Suppressor macrophage treated with lipopolysaccharide for 4 hours (primary cell): ENCODE measurements at places on chromosomes 6 and 20.
A peak's percentile ranks its signal among the peaks of the same experiment; 100 is the strongest.

- DNase-seq: peak; percentile 41
Observed at GRCh38 chr20:10673176-10673841, 490 bp downstream of the JAG1 start.

- no peak for DNase-seq
Observed at GRCh38 chr6:57147401-57147800, 24.7 kb upstream of the BAG2 start.

DNA sequence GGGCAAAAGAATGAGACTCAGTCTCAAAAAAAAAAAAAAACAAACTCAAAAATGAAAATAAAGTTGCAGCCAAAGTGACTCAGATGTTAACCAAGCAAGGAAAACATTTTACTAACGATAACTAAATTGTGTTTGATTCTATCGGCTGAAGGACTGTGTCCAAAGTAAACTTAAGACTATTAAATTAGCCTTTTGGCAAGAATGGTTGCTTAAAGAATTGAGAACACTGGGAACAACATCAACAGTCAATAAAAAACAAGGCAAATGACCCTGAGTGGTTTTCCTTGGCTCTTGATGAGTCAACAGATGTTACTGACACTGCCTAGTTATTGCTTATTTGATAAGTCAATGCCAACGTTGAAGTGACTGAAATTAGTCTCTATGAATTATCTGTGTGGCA is 36.7 kb downstream of the POU3F2 start:
- no peak for DNase-seq

DNA sequence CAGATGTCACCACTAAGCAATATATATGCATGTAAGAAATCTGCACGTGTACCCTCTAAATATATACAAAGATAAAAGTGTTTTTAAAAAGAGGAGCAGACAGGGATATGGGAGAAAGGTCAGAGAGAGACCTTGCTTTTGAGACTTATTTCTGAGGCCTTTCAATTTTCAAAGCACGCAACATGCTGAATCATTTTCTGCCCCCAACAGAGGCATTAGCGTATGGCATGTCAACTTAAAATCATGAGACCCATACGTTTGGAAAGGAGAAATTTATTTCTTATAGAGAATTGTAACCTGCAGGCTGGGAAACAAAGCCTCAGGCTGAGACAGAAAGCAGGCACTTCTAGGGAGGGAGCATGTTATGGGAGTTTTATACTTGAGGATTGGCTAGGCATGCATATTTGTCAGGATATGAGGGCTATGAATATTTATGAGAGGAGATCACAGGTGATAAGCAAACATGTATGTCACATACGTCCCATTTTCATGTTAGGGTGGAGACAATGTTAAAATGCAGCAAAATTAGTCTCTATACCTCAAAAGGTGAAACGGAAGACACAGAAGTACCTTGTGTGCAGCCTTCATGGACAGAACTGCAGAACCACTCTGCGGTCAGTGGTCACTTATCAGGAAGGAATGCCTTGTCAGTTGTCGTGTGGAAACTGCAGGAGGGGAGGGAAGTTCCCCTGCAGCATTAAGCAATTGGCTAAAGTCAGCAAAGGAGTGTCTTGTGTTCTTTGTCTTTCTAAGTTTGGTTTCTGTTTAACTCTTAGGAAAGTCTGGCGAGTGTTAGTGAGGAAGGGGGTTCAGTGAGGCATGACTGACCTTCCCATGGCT is 6.3 kb upstream of the GABRR2 start:
- peak; percentile 84 for DNase-seq
